Forelimb muscle (tissue), 1 donor: ENCODE measurements at places on chromosomes 2 and 18.

GRCh38 chr2:96933305-96934181 lies 52.8 kb downstream of the FAM178B start:
- DNase-seq, result no peak

GRCh38 chr2:171185941-171186340 lies 25.2 kb upstream of the TLK1 start:
- DNase-seq, result peak; percentile 40

DNA sequence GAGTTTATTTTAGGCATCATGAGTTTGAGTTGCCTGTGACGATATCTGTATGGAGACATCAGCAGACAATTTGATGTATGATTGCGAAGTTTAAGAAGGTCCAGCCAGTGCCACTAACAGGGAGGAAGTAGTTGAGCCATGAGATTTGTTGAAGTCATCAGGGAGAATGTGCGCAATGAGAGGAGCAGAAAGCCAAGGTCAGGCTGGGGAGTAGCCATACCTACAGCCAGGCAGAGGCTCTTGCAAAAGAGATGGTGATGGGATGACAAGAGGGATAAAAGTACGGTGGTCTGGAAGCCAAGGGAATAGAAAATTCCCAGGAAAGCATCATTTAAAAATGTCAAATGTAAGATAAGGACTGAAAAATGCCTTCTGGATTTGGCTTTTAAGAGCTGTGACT lies 51.2 kb downstream of the LIMS1 start:
- no peak for DNase-seq

DNA sequence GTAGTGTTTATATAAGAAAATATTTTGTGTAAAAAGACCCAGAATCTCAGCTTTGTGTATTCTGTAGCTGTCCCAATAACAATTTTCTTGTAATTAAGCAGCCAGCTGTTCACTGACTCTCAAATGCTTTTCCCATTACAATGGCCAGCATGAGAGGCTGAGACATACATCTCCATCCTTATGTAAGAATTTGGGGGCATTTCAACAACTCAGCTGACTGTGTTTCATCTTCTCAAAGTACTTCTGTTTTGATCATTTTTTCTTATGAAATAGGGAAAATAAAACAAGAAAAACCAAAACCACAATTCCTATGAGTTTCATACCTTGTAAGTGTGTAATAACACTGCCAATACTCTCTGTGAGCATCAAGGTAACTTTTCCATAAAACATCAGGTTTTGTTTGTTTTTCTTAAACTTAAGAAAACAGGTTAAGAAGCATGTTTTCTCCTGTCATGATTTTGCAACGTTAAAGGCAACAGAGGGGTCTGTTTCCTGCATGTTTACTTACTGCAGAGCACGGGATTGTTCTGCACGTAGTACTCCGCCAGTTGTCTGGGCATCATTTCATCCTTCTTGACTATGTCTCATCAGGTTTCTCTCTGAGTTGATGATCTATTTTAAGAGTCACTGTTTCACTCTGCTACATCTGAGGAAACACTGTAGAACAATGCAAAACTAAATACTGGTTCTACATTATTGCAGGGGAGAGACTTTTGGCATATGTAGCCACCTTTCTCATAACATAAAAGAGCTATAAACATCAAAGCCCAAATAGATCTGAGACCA lies 62.9 kb upstream of the CYRIA start:
- DNase-seq, result no peak

DNA sequence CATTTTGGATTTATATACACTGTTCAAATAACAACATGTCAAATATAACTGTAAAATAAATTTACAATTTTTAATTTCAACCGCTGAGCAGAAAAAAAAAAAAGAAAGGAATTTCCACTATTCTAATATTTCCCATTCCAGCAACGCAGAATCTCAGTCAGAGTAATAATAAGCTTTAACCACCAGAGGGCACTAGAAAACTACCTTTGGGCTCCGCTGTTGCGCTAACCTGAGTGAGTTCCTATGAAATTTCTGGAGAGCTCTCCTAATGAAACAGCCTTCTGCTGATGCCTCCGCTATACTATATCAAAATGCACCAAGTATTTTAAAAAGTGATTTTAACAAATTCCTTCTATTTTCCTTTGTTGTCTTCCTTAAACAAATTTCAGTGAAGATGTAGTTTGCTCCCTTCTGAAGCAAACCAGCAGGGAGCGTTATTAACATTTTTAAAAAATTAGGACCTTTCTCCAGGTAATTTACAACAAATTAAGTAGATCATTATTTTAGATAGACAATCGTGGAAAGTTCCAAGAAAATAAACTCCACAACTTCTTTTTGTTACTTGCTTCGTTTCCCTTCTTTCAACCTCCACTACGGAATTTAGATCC lies 23.0 kb downstream of the ERMN start:
- DNase-seq, result peak; percentile 25

DNA sequence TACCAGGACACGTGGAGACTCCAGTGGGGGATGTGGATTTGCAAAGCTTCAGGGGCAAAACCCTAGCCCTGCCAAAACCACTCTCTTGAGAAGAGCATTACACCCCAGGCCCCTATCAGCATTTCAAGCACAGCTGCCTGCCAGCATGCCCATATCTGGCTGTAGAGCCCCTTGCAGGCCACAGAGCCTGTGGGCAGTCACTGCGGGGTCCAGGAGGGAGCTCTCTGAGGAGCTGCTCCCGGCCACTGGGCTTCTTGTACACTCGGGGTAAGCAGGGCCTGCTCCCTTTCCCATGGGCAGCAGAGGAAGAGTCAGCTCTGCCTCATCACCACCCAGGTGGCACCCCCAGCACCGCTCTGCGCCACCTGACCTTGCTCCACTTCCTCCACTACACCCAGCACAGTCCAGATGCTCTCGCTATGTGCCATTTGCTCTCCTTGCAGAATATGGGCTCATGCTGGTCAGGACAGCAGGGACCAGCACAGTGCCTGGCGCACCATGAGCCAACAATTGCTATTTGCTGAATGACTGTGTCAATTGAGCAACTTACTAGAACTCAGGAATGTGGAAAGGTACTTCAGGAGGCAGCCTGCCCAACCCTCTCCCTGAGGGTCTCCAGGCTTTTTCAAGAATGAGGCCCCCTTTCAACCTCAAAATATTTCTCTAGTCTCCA lies 7.4 kb downstream of the CHST10 start:
- no peak for DNase-seq

GRCh38 chr2:40103163-40103562 lies 324.1 kb upstream of the THUMPD2 start:
- DNase-seq, result no peak

DNA sequence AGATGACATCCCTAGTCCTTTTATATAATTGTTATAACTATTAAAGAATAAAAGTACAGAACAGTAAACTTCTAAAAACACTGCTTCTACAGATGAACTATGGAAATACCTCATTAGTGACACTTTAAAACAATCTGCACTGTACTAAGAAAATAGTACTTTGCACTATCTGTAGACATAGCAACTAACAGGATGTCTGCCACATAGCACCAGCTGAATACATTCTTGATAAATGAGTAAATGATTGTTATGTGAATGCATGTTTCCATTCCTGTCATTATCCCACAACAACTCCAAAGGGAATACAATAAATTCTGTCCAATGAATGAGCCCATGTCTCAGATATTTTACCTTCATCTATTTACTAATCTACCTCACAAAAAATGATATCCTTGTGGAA lies 115.3 kb upstream of the SLC35G4 start:
- no peak for DNase-seq

DNA sequence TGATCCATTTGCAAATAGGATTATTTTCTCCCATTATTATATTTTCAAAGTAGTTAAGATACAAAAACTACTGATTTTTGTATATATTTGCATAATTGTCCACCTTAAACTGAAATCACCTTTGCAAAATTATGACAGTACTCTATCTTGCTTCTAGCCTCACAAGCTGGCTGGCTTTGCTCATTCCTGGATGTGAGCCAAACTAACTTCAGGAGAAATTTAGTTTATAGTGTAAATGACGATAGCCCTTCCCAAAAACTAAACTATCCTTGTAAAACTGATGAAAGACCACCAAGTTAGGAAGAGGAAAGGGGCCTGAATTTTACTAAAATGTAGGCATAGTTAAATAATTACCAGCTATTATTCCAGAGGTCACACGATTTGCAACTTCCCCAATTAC lies 87.3 kb downstream of the ADD2 start:
- no peak for DNase-seq

DNA sequence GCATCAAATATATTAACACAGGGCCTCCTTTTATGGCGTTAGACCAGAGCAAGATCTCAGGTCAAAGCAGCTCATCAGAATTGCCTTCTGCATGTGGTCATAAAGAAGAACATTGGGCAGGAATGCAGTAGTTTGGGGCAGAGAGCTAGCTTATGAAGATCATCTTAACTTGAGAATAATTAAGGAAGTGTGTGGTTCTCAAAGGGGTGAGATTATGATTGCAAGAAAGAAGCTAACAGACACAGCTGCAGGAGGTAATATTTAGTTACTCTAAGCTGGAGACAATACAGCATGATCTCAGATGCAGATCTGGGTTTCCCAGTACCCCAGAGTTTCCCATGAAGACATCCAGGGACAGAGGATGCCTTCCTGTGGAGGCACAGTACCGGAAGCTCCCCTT lies 91.6 kb downstream of the TTC27 start:
- DNase-seq, result no peak
